DMS153 (cell line): ENCODE measurements at places on chromosomes 16 and 17.

DNA sequence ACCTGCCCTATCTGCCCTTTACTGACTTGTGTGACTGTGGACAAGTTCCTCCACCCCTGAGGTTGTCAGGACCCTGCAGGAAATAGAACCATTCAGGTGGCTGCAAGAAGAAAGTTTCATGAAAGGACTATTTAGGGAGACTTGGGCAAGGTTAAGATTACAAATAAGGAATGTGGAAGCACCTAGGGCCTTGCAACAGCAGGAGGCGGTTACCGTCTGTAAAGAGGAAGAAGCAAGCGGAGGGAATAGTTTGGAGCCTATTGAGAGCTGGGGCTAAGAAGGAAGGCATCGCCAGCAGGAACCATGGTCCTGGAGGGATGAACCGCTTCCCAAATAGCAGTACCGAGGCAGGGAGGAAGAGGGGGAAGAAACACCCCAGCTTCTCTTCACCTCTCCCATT is 132.4 kb downstream of the PRKCB start:
- no peak for DNase-seq

- no peak for DNase-seq
These were observed 100.6 kb downstream of the ZNF423 start for GRCh38 chr16:49755313-49755620.

DNA sequence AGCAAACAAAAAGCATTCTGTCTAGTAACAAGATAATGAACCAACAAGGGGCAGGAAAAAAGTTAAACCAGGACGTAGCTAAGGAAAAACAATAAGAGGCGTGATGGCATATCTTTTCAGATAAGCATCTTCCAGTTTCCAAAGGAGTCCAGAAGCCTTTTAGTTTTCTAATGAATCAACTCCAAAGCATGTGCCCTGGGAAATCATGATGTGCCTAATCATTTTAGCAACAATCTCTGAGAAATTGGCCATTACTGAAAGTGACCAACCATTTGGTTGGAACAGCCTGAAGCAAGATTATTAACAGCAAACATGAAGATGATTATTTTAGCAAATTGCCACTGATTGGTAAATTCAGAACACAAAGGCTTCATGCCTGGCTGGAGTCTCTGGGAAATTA is 440.9 kb upstream of the MAF start:
- no peak for DNase-seq

- DNase-seq: no peak
These were observed 252.7 kb downstream of the WWOX start for GRCh38 chr16:78352184-78352583.

GRCh38 chr17:18954321-18954720 is 2.4 kb downstream of the SLC5A10 start:
- no peak for DNase-seq

- no peak for DNase-seq
These were observed 1.3 kb upstream of the CUEDC1 start for GRCh38 chr17:57956291-57957119.

DNA sequence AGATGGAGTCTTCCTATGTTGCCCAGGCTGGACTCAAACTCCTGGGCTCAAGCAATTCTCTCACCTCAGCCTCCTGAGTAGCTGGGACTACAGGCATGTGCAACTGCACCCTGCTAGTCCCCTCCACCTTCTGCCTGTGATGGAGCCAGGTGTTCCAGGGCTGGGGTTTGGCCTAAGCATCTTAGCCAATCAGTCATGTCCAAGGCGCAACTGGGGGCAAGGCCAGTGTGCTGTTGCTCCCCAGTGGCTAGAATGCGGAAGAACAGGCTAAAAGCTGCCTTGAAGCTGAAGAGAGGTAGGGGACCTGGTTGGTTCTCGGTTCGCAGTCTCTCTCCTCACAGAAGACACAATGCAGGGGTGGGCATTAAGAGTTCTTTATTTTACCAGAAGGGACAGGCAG is 18.6 kb downstream of the FLOT2 start:
- peak; percentile 2 for DNase-seq
